A549 treated with dexamethasone at 1 μM for 4 hours (cell line): ENCODE measurements at places on chromosomes 6 and 20. TPM values are rescaled to one million over a fixed set of nuclear protein-coding genes. Genes with fewer than 3 reads are reported as not detected.

LRRC1 gene
- total RNA-seq, result 5.5 to 7.1 TPM (median 6.2 TPM) in 5 replicates

TAGAP gene
- not detected in 5 replicates for total RNA-seq

GSTA3 gene
- total RNA-seq, result not detected in 5 replicates

MAP7 gene
- 18.8 to 29.1 TPM (median 25.7 TPM) in 5 replicates for total RNA-seq

DUSP15 gene
- 0.49 to 0.98 TPM (median 0.66 TPM) in 5 replicates for total RNA-seq

CUTA gene
- total RNA-seq, result 167 to 223 TPM (median 192 TPM) in 5 replicates

MRAP2 gene
- 1.0 to 1.9 TPM (median 1.5 TPM) in 5 replicates for total RNA-seq

PLCB1 gene
- total RNA-seq, result 0.20 to 1.2 TPM (median 0.66 TPM) in 5 replicates

ABHD16B gene
- not detected in 5 replicates for total RNA-seq

DEFB124 gene
- 0.21 to 0.72 TPM (median 0.35 TPM) in 4 of 5 replicates, not detected in the other for total RNA-seq

KCNK16 gene
- total RNA-seq, result not detected in 5 replicates

BCKDHB gene
- total RNA-seq, result 4.8 to 6.5 TPM (median 5.8 TPM) in 5 replicates

ADGRF4 gene
- total RNA-seq, result 16.3 to 19.6 TPM (median 17.1 TPM) in 5 replicates

C20orf144 gene
- 0.08 to 0.15 TPM (median 0.09 TPM) in 5 replicates for total RNA-seq

TGM2 gene
- 402 to 631 TPM (median 528 TPM) in 5 replicates for total RNA-seq

NKX2-2 gene
- not detected in 5 replicates for total RNA-seq

OVOL2 gene
- 0.21 to 0.43 TPM (median 0.33 TPM) in 4 of 5 replicates, not detected in the other for total RNA-seq

KHDC1L gene
- total RNA-seq, result 0.25 to 0.41 TPM (median 0.28 TPM) in 3 of 5 replicates, not detected in the others

TFAP2D gene
- total RNA-seq, result not detected in 5 replicates

AIG1 gene
- 24.1 to 27.5 TPM (median 25.6 TPM) in 5 replicates for total RNA-seq

PDYN gene
- 0.02 to 0.05 TPM (median 0.04 TPM) in 3 of 5 replicates, not detected in the others for total RNA-seq

TPX2 gene
- 106 to 121 TPM (median 111 TPM) in 5 replicates for total RNA-seq

ADGRG6 gene
- 43.7 to 81.4 TPM (median 72.2 TPM) in 5 replicates for total RNA-seq

CLPSL1 gene
- not detected in 5 replicates for total RNA-seq

SERPINB1 gene
- 41.2 to 51.1 TPM (median 47.3 TPM) in 5 replicates for total RNA-seq

TMEM151B gene
- 0.06 to 0.17 TPM (median 0.14 TPM) in 5 replicates for total RNA-seq

FBXO9 gene
- total RNA-seq, result 31.5 to 41.0 TPM (median 33.9 TPM) in 5 replicates

NOX3 gene
- not detected in 5 replicates for total RNA-seq

HAO1 gene
- total RNA-seq, result not detected in 5 replicates

OPN5 gene
- total RNA-seq, result not detected in 5 replicates

CFB gene
- total RNA-seq, result 1.4 to 2.1 TPM (median 1.6 TPM) in 5 replicates
